M059J (cell line): ENCODE measurements at places on chromosomes 1 and 21. TPM values are rescaled to one million over a fixed set of nuclear protein-coding genes. Genes with fewer than 3 reads are reported as not detected.
A peak's percentile ranks its signal among the peaks of the same experiment; 100 is the strongest.

DNA sequence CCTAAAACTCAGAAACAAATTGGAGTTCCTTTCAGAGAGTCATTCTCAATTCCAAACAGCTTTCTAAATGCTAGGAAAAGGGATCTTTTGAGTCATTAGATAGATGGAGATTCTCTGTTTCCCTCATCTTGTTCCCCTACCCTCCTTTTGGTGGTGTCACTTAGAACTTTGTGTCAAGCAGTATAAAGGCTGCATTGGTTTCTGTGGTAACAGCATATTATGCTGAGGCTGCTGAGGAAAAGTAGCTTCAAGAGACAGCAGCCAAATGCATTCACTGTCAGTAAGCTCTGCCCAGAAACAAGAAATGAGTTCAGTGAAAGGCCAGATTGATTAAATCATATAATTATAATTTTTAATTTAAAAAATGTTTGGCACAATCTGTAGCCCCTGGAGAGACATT is 144.1 kb downstream of the LRRC40 start:
- no peak for DNase-seq

Gene ZNF695
- total RNA-seq, result 2.5 and 8.9 TPM in 2 replicates

Gene SLAMF6
- not detected in 2 replicates for total RNA-seq

Gene CD247
- not detected in 2 replicates for total RNA-seq

DNA sequence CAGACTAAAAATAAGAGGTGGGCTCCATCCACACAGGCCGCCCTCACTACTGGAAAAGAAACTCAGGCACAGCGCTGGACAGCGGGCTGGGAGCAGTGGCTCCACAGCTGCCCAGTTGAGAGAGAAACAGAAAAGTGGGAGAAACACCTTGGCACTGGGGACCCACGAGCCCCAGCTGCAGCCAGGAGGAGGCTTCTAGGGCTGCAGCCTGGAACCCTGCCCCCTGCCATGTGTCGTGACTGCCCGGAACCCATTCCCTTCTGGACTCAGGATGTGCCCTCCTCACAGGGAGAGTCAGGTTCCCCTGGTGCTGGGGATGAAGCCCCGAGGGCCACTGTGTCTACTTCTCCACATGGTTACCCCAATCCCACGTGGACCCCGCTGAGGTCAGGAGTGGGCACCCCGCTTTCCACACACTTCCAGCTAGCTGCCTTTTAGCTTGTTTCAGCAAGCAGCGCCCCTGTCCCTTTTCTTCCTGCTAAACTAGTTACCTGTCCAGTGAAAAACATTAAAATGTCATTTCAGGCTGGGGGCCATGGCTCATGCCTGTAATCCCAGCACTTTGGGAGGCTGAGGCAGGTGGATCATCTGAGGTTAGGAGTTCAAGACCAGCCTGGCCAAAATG is 35.9 kb downstream of the PARP1 start:
- DNase-seq, result no peak

- DNase-seq, result no peak
Observed at GRCh38 chr1:55107101-55107500, 67.8 kb downstream of the PCSK9 start.

DNA sequence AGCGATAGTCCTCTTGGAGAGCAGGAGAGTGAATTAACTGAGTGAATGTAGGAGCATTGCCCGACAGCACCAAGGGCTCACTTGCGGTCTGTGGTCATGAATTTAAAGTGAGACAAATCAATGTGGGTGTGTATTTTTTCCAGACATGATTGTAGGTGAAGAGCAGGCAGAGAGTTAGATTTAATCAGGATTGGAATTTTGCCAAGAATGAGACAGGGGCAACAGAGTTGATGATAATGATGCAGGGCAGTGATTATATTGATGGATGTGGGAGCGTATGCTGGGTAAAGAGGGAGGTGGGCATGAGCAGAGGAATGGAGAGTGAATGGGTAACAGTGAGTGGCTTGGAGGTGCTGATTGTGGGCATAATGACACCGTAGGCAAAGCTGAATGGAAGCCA is 20.0 kb upstream of the SYT6 start:
- DNase-seq, result no peak

Gene DUSP12
- total RNA-seq, result 39.9 and 44.5 TPM in 2 replicates

Gene MPL
- not detected in 2 replicates for total RNA-seq

GRCh38 chr1:25467193-25467592 is 36.5 kb downstream of the MACO1 start:
- DNase-seq, result no peak

Gene LMOD1
- total RNA-seq, result 4.7 and 6.0 TPM in 2 replicates

GRCh38 chr1:33312413-33312749 is 8.5 kb downstream of the A3GALT2 start:
- DNase-seq, result no peak

Gene OPRD1
- total RNA-seq, result not detected in 2 replicates

DNA sequence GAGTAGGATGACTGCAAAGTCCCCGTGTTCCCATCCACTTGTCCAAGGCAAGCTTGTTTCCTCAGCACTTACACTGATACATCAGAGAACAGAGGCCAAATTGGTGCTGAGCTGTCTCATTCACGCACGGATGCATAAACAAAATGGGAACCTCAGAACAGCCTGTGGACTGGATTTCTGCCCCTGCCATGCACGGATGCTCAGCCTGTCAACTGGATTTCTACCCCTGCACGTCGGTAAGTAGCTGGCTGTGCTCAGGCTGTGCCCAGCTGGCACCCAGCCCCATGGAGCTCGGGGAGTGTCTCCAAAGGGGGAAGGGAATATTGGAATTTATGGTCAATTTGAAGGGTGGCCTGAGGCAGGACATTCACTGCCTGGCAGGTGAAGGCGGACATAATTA is 40.8 kb upstream of the TMPRSS2 start:
- no peak for DNase-seq

DNA sequence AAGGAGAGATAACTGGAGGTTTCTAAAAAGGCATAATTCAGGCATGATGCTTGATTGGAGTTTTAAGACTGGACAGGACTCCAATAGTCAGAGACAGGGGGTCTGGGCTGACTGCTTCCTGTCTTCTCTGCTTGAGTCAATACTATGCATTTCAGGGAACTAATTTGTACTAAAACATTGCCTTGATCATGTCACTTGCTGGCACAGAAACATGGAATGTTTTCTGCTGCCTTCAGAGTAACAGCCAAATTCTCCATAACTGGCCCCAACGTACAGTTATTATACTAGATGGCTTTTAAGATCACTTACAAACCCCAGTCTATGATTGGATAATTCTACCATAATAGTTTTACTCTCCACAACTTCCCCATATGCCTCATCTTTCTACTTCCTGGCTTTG is 247.0 kb downstream of the DNM3 start:
- DNase-seq, result no peak

GRCh38 chr21:16125274-16125673 is 395.5 kb downstream of the USP25 start:
- peak; percentile 63 for DNase-seq

Gene TSPEAR
- total RNA-seq, result not detected in 2 replicates

Gene CEP85
- total RNA-seq, result 28.6 and 43.0 TPM in 2 replicates

DNA sequence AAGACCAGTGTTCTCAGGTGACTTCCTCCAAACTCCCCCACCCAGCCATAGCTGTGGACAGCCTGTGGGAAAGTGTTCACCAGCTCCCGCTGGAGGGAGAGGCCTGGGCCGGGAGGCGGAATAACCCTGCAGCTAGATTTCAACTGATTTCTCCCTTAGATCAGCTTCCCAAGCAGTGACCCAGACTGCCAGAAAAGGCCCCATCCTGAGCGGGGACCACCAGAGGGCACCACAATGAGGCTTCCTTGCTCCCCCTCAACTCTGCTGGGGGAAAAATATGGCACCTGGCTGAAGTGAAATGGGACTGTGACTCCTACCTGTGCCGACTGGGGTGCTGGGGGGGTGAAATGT is 50.8 kb downstream of the RHBG start:
- no peak for DNase-seq

DNA sequence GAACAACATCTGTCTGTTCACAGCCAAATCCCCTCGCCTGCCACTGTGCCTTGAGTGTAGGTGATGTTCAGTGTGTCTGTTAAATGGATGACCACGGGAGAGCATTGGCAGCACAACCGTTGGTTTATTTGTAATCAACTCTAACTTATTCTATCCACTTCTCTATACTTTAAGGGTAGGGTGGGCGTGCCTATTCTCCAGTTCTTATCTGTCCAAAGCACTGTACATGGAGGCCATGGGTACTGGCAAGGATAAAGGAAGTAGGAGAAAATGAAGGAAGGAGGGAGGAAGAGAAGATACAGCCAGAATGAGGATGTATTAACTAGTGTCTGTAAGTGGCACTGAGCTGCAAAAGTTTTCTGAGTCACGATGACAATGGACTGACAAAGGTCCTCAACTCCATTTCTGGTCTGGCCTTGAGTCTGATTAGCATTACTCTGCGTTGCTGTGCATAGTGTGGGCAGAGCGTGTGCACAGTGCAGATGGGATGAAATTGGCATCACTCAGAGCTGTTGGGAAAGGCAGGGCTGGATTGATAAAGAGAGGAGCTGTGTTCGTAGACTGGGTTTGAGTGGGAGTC is 7.1 kb downstream of the RHOU start:
- no peak for DNase-seq

Gene LAX1
- not detected in 2 replicates for total RNA-seq

Gene PLA2G2F
- not detected in 2 replicates for total RNA-seq

Gene C1orf87
- total RNA-seq, result not detected in 2 replicates

DNA sequence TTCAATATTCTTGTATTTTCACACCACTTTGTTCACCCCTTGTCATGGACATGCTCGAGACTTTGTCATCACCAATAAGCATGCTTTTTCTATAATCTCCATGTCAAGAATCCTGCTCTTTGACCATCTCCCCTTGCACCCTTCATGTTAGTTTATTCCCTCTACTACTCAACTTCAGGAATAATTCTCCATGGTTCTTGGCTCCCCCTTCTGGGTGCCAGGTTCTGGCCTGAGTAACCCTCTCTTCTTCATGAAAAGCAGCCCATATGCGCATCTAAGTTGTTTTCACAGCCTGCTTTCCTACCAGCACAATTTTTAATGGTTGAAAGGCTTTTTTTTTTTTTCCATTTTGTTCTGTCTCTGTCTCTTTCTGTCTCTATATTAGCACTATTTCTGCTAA is 160.7 kb downstream of the LEPR start:
- peak; percentile 15 for DNase-seq
